Activated effector memory CD4-positive, alpha-beta T cell treated with anti-CD3 and anti-CD28 coated beads, Interleukin-2, amount 50 U/mL, for 16 hours (primary cell): ENCODE measurements at places on chromosomes 12 and 14.

- no peak for DNase-seq
Measured at GRCh38 chr12:108852674-108853309, 4.6 kb downstream of the SSH1 start.

- no peak for DNase-seq
Measured at GRCh38 chr12:106586278-106586802, 3.5 kb downstream of the RFX4 start.

DNA sequence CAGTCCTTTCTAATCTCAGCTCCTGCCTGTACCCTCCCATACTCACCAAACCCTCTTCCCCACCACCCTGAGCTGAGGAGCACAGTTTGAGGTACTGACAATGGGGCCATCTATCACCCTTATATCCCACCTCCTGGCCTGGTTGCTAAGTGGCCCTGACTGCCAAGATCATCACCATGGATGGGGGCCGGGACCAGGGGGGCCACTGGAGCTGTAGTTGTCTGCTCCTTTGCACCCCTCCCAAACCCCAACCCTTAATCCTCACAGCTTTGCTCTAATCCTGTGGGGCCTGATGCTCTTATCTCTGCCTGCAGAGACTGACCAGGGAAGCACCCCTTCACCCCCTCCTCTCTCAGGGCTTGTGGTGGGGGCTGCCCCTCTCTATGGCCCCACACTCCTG, 395 bp upstream of the GNB3 start:
- DNase-seq = no peak

- no peak for DNase-seq
Measured at GRCh38 chr14:61703342-61704129, 8.2 kb downstream of the HIF1A start.

GRCh38 chr12:90938451-90938850, 16.5 kb downstream of the CCER1 start:
- DNase-seq = no peak
